AG20443 (cell line): ENCODE measurements at places on chromosomes 4 and X.

- DNase-seq: no peak
These were observed 189.1 kb downstream of the SPCS3 start for GRCh38 chr4:176508780-176509331.

DNA sequence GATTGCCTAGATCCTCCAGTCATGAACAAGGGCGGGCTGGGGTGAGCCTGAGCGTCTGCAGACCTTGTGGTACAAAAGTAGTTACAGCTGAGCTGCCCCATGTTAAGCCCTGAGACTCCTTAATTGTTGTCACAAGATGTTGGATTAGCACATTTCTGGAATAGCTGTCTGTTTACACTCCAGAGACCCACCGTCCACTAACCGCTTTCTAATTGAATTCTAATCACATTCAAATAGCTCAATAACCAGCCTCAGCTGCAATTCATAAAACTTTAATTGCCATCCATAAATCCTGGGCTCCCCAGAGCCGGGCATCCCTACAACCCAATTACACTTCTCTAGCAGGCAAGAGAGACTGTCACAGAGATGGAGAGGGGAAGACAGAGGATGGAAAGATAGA, 1.6 kb upstream of the GSX2 start:
- DNase-seq: no peak

- no peak for DNase-seq
These were observed 696 bp upstream of the CA5B start for GRCh38 chrX:15737190-15737958.

DNA sequence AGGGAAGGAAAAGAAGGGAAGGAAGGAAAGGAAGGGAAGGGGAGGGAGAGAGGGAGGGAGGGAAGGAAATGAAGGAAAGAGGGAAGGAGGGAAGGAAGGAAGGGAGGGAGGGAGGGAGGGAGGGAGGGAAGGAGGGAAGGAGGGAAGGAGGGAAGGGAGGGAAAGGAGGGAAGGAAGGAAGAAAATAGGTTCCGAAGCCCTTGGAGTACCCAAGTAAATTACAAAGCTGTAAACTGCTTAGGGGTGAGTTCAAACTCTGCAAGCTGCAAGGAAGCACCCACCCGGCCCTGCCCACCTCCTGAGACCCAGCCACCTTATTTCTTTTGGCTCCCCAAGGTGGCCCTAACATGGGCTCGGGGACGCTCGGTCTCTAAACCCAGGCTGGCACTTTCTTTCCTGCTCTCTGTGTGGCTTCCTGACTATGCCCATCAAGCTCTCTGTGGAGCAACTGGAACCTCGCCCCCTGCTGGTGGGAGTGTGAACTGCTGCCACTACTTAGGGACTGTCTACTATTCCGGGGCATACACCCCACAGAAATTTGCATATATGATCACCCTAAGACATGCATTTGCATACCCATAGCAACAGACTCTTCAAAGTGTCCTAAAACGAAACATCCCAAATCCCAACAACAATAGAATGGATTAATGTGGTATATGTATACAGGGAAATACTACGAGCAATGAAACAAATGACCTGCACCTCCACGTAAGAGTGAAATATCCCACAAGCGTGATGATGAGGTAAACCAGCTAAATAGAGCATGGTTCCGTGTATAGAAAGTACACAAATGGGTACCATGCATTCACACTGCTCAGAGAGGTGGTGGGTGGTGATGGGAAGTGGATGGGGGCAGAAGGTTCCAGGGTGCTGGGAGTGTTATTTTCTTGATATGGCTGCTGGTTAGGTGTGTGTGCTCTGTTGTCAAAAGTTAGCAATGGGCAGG, 151.7 kb upstream of the TBL1X start:
- no peak for DNase-seq

- DNase-seq: peak; percentile 21
These were observed 27.0 kb downstream of the MAGEE1 start for GRCh38 chrX:76454456-76454927.

DNA sequence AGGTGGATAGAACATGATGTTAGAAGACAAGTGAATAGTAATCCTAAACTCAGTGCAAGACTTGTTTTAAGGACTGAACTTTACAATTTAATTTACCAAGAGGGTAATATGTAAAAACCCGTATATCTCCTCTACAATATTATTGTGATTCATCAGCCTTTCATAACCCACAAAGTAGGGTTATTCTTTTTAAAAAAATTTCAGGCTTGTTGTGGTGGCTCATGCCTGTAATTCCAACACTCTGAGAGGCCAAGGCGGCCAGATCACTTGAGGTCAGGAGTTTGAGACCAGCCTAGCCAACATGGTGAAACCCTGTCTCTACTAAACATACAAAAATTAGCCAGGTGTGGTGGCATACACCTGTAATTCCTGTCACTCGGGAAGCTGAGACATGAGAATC, 7.2 kb downstream of the IBSP start:
- no peak for DNase-seq

GRCh38 chr4:52112411-52112810, 61.3 kb downstream of the SPATA18 start:
- no peak for DNase-seq

DNA sequence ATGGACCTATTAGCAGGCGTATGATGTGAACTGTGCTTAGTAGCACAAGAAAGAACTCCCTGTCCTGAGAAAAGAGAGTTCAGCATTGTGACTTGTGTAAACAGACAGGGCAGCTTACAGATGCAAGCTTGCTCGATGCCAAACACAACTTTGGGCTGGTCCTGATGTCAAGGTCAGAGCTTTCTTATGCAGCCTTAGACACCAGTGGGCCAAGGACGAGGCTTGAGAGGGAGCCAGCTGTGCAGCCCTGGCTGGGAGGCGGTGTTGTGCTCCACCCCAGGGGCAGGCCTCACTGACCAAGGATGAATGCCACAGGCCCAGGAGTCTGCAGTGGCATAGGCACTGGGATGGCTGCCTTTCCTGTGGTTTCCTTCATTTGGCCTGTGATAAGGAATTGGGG, 35.4 kb downstream of the JADE1 start:
- DNase-seq: no peak

- no peak for DNase-seq
These were observed 175.3 kb upstream of the FGF13 start for GRCh38 chrX:138886769-138887168.

- DNase-seq: no peak
These were observed 265.7 kb downstream of the RAB28 start for GRCh38 chr4:13218326-13218958.

DNA sequence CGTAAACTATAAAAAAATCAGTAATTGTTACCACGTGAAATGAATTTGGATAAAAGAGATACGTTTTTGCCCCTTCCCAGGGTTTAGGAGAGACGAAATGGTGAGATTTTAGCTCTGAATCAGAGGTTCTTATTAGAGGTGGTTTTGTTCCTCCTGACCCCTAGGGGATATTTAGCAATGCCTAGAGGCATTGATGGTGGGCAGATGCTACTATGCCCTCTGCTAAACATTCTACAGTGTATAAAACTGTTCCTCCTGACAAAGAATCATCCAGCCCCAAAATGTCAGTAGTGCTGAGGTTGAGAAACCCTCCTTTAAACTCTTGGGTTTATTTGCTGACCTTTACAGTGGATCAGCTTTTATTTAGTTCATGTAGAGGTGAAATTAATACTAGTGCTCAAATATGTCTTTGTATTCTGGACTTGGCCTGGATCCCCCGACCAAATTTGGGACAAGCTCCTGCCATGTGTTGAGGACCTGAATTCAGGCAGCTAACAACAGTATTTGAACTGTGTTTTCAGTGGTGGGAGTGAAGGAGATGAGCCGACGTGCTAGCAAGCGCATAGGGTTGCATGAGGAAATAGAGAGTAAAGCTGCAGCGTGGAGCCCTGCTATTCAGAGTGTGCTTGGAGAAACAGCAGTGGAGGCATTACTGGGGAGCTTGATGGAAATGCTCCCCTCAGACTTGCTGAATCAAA, 126.1 kb downstream of the PTTG2 start:
- no peak for DNase-seq

DNA sequence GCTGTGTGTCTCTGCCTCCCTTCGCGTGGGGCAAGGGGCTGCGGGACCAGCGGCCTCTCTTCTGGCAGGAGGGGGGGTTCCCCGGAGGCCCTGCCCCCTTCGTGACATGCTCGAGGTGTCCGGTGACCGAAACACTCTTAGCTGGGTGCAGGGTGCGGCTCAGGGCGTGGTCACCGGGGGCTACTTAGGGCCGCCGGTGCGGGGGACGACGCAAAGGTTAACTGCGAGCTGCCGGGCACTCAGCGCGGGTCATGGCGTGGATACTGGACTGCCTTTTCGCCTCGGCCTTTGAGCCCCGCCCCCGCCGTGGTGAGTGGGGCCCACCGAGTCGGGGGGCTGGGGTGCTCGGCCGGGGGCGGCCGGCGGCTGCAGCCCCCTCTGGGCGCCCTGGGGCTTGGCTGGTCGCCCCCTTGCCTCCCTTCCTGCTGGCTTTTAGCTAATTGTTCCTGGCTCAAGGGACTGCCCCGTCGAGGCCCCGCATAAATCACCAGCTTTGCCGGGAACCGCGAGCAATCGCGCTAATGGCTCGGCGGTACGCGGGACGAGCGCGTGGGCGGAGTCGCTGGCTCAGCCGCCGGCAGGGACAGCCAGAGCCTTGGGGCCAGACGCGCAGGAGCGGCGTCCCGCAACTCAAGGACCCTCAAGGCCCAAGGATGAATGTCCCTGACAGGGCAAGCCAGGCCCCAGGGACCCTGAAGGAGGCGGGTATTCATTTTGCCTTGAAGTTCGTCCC, at the start of gene ARHGAP36:
Gene ARHGAP36, plus strand, starts transcription at position 211 of the 733 bp plus-strand sequence. CDS start 23,320 bp downstream, outside the sequence.
- DNase-seq: no peak

GRCh38 chrX:3271834-3272186, 74.6 kb downstream of the MXRA5 start:
- DNase-seq: peak; percentile 54
